Cardiac muscle cell (in vitro differentiated cells and primary cell): ENCODE measurements at places on chromosomes 12 and 14. TPM values are rescaled to one million over a fixed set of nuclear protein-coding genes. Genes with fewer than 3 reads are reported as not detected.

Gene NGB
- total RNA-seq: 0.09 TPM in 1 of 2 replicates, not detected in the other

Gene FAM90A1
- 0.18 and 0.28 TPM in 2 replicates for total RNA-seq

DNA sequence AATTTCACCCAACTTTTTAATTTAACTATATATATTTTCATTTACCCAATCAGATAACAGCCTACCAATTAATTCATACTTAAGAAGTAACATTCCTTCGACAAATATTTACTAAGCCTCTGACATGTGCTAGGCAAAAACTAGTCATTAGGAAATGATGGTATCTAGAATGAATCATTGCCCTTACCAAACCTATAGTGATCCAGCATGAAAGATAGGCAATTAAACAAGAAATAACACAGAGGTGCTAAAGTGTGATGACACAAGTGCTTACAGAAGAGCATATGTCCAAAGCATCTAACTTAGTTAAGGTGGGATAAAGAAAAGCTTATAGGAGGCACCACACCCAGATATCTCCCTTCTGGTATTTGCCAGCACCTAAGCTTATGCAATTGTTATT lies 166.5 kb upstream of the RASSF8 start:
- H3K4me3 ChIP-seq: no peak overlapping the region
- DNase-seq: no peak
- H3K36me3 ChIP-seq: no peaks in the 10 kb centered on the region
- peaks cover 38% of the 10 kb centered on the region for H3K4me1 ChIP-seq

- H3K4me3 ChIP-seq: no peak overlapping the region
- DNase-seq: no peak
- no peaks in the 10 kb centered on the region for H3K27me3 ChIP-seq
- H3K4me1 ChIP-seq: peaks cover 11% of the 10 kb centered on the region
These were observed 104.2 kb downstream of the AACS start for GRCh38 chr12:125169451-125169850.

DNA sequence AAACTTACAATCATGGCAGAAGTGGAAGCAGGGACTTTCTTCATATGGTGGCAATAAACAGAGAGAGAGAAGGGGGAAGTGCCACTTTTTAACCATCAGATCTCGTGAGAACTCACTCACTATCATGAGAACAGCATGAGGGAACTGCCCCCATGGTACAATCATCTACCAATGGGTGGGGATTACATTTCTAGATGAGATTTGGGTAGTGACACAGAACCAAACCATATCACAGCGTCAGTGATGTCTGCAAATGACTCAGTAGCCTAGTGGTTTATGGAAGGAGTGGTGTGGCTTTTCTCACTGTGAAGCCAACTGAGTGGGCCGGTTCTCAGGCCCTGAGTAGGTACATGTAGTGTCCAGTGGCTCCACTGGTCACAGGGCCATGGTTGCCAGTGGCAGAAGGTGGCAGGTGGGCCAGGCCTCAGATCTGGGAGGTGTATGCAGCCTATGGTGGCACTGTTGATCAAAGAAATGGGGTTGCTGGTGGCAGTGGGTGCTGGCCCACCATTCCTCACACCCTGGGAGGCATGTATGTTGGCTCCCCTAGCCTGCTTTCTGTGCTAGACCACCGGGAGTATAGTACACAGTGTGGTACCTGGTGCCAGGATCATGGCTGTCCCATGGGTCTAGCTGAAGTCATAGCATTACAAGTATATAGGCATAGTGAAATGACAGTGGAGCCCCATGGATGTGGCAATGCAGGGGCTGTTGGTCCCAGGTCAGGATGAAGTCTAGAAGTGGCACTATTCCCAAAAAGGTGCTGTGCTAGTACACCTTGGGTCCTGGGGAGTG lies 191.9 kb downstream of the NUBPL start:
- no peak overlapping the region for H3K27ac ChIP-seq
- H3K27me3 ChIP-seq: no peaks in the 10 kb centered on the region
- no peak for DNase-seq
- no peaks in the 10 kb centered on the region for H3K4me1 ChIP-seq
- no peaks in the 10 kb centered on the region for H3K36me3 ChIP-seq

- no peaks in the 10 kb centered on the region for H3K4me1 ChIP-seq
- peaks cover 72% of the 10 kb centered on the region for H3K27me3 ChIP-seq
- no peak overlapping the region for H3K4me3 ChIP-seq
- no peak overlapping the region for H3K27ac ChIP-seq
These were observed 72.3 kb upstream of the GPR68 start for GRCh38 chr14:91316761-91317160.

DNA sequence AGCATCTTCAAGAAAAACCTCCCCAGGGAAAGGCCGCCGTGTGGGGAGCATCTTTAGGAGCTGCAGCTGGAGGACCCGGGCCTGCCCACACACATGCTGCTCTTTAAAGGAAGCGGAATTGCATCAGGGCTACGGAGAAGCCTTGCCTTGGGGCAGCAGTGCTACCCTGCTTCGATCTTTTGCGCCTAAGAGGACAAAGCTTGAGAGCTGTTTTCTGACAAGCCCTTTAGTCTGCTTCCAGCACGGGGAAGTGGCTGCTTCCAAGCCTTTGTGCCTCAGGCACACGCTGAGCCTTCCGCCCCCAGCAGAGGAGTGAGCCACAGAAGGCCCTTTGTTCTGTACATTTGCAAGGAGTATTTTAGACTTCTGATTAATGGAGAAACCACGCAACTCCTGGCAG lies 31.5 kb downstream of the COA8 start:
- H3K27ac ChIP-seq: no peak overlapping the region
- H3K4me1 ChIP-seq: no peaks in the 10 kb centered on the region
- H3K27me3 ChIP-seq: no peaks in the 10 kb centered on the region
- H3K36me3 ChIP-seq: peaks cover 4% of the 10 kb centered on the region
- peak; percentile 91 for DNase-seq

Gene TMEM117
- total RNA-seq: 12.7 and 21.0 TPM in 2 replicates

- H3K4me1 ChIP-seq: no peaks in the 10 kb centered on the region
- no peak overlapping the region for H3K4me3 ChIP-seq
- no peak overlapping the region for H3K27ac ChIP-seq
- no peaks in the 10 kb centered on the region for H3K36me3 ChIP-seq
- peak; percentile 34 for DNase-seq
These were observed 41.1 kb downstream of the CEP83 start for GRCh38 chr12:94418517-94418916.

- peak overlapping the region; percentile 47 for H3K27ac ChIP-seq
These were observed 80.5 kb downstream of the MED13L start for GRCh38 chr12:116196752-116197718.

GRCh38 chr14:66782853-66783252 lies 274.9 kb downstream of the GPHN start:
- no peaks in the 10 kb centered on the region for H3K4me1 ChIP-seq
- no peaks in the 10 kb centered on the region for H3K36me3 ChIP-seq
- H3K27me3 ChIP-seq: no peaks in the 10 kb centered on the region
- no peak for DNase-seq

DNA sequence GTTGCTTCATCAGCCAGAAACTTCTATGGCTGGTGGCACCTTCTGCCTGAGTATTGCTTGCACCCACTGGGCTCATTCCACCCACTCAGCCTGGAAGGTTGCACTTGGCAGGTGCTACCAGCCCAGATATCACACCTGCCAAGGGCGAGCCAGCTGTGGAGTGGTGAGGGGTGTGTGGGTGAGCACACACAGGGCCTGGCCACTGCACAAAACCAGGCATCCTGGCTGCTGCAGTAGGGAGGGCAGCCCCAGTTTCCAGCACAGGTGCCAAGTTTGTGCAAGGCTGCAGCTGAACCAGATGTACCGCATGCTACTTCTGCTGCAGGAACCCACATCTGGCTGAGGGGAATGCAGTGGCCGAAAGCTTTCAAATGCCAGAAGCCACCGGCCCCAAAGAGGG lies 1147.8 kb downstream of the FSCB start:
- H3K36me3 ChIP-seq: no peaks in the 10 kb centered on the region
- DNase-seq: no peak

DNA sequence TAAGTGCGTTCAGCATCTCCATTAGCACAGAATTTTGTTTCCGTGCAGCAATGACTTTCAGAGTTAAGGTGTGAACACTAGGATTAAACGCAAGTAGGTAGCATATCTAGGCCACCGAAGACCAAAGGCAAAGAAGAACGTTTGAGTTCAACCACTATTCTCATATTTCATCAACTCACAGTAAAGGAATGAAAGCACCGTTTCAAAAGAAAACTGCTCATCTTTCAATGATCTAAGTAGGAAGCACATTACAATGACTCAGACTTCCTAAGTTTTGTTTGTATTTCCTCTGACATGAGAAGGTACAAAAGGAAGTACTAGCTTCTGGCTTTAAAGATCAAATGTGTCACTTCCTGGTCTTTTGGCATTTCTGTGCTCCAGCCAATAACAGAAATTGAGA lies 57.6 kb downstream of the ACADS start:
- peaks cover 24% of the 10 kb centered on the region for H3K36me3 ChIP-seq
- peak; percentile 25 for DNase-seq
- no peak overlapping the region for H3K4me3 ChIP-seq
- no peaks in the 10 kb centered on the region for H3K4me1 ChIP-seq

DNA sequence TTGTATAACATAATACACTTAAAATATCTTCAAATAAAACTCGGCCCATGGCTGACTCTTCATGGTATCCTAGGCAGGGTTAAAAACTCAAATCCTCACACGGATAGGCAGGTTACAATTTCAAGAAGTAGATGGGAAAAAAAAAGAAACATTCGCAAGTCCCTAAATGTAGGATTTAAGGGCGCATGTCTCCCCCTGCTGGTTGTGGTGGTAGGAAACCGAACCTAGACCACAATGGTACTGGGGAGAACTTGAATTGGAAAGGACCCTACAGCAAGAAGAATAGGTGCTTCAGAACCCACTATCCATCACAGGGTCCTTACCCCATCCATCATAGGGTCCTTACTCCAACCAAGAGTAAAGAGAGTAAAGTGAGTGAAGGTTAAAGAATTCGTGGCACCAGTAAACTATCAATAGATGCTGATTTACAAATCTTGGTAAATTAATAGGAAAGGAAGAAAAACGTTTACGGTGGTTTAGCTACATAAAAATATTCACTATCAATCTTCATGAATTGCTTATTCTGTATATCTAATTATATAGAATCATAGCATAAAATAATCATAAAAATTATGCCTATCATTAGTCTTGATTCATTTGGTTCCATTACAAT lies 3.3 kb upstream of the CIPC start:
- H3K27ac ChIP-seq: no peak overlapping the region
- H3K27me3 ChIP-seq: no peaks in the 10 kb centered on the region
- peaks cover 19% of the 10 kb centered on the region for H3K4me1 ChIP-seq

Gene OAS1
- not detected in 2 replicates for total RNA-seq

- no peaks in the 10 kb centered on the region for H3K27me3 ChIP-seq
- no peaks in the 10 kb centered on the region for H3K36me3 ChIP-seq
- H3K4me1 ChIP-seq: no peaks in the 10 kb centered on the region
These were observed 87.0 kb upstream of the DAAM1 start for GRCh38 chr14:59101476-59101875.

DNA sequence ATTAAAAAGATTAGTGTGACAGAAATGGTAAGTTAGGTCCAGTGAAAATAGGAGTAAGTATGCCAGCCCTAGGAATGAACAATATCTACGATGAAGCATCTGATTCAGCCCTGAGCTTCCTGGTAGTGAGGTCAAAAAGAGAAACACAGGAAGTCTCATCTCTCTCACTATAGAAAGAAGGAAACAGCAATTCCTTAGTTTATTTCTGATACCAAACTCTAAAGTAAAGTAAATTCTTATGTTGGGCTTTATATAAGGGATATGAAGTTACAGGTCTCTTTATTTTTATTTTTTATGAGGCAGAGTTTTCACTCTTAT lies 76.7 kb upstream of the RFLNA start:
- H3K4me3 ChIP-seq: no peak overlapping the region
- no peak for DNase-seq
- H3K27me3 ChIP-seq: no peaks in the 10 kb centered on the region
- H3K4me1 ChIP-seq: no peaks in the 10 kb centered on the region

DNA sequence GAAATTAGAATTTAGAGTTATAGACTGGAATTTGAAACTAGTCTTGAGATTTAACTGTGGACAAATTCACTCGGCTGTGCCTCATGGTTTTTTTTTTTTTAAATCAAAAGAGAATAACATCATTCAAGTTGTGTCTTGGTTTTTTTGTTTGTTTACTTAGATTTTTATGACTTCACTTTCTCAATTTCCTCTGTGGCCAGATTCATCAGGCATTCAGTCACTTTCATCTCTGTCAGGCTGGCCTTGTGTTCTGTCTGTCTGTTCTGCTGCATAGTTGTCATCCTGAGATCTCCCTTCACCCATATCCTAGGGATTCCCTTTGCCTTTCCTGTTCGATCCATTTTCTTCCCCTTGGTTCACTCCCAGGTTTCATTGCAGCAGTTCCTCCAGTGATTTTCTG lies 10.0 kb downstream of the MARK3 start:
- no peaks in the 10 kb centered on the region for H3K27me3 ChIP-seq
- no peak for DNase-seq
- H3K27ac ChIP-seq: peak overlapping the region; percentile 53
- no peak overlapping the region for H3K4me3 ChIP-seq

- no peak overlapping the region for H3K27ac ChIP-seq
- H3K4me3 ChIP-seq: no peak overlapping the region
- H3K4me1 ChIP-seq: peaks cover 13% of the 10 kb centered on the region
- DNase-seq: no peak
- H3K36me3 ChIP-seq: no peaks in the 10 kb centered on the region
These were observed 43.3 kb upstream of the MED13L start for GRCh38 chr12:116320791-116321217.
